Fibroblast of lung (primary cell): ENCODE measurements at places on chromosomes 13 and 19.
A peak's percentile ranks its signal among the peaks of the same experiment; 100 is the strongest.

GRCh38 chr19:6833166-6833790 lies 54.1 kb upstream of the ADGRE1 start:
- no peaks in the 10 kb centered on the region for H3K36me3 ChIP-seq
- no peak overlapping the region for H3K4me3 ChIP-seq
- no peaks in the 10 kb centered on the region for H3K4me1 ChIP-seq
- H3K27me3 ChIP-seq: no peaks in the 10 kb centered on the region
- H3K27ac ChIP-seq: no peak overlapping the region

DNA sequence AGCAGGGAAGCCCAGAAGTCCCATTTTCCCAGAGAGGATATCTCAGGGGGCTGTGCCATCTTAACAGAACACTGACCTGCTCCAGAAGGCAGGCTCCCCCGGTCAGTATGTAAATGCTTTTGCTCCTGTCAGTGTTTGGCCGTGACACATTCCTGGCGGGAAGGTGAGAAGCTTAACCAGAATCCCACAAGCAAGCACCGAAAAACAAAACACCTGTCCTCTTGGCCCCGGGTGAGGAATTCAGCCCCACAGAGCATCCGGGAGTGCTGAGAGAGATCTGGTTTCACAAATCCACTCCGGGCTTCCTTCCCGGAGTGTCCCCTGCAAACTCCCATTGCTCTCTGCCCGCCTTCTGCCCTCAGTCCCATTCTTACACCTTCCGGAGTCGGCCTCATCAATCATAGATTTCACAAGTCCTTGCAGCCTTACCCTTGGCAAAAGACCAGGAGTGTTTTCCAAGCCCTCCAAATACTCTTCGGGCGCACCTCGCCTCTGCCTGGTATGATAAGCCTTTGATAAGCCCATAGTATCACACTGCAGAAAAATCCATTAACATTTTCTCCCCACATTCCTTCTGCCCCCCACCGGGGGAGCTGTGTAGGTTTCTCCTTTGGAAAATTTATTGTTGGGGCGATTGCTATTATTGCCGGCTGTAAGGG lies 12.2 kb downstream of the TPM4 start:
- peak; percentile 69 for DNase-seq
- no peak overlapping the region for H3K4me3 ChIP-seq
- peaks cover 44% of the 10 kb centered on the region for H3K36me3 ChIP-seq
- H3K27ac ChIP-seq: peak overlapping the region; percentile 38

DNA sequence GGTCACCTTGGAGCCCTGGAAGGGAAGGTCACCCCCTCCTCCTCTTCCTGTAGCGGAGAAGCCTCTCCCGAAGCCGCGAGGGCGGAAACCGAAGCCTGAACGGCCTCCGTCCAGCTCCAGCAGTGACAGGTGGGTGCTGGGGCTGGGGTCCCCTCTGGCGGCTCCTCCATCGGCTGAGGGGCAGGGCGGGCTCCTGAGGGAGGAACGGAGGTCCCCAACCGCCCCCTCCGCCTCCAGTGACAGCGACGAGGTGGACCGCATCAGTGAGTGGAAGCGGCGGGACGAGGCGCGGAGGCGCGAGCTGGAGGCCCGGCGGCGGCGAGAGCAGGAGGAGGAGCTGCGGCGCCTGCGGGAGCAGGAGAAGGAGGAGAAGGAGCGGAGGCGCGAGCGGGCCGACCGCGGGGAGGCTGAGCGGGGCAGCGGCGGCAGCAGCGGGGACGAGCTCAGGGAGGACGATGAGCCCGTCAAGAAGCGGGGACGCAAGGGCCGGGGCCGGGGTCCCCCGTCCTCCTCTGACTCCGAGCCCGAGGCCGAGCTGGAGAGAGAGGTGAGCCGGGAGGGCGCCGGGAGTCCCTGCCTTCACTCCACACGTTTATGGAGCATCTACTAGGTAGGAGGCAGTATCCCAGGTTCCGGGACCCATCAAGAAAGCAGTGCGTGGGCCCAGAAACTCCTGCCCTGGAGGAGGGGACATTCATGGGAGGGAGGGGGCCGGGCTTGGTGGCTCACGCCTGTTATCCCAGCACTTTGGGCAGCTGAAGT lies 22.0 kb downstream of the HDGFL2 start:
- H3K36me3 ChIP-seq: peaks cover 35% of the 10 kb centered on the region
- no peak overlapping the region for H3K27ac ChIP-seq
- H3K27me3 ChIP-seq: no peaks in the 10 kb centered on the region
- no peak overlapping the region for H3K4me3 ChIP-seq

GRCh38 chr19:36482876-36483275 lies 6.5 kb downstream of the ZNF566 start:
- no peak overlapping the region for H3K27ac ChIP-seq
- no peak for DNase-seq
- H3K4me1 ChIP-seq: no peaks in the 10 kb centered on the region
- no peak overlapping the region for H3K4me3 ChIP-seq

GRCh38 chr13:110254151-110254679 lies 52.7 kb downstream of the COL4A1 start:
- H3K27ac ChIP-seq: peak overlapping the region; percentile 33
- peaks cover 28% of the 10 kb centered on the region for H3K4me1 ChIP-seq
- no peak overlapping the region for H3K4me3 ChIP-seq
- DNase-seq: no peak

- no peak for DNase-seq
- no peaks in the 10 kb centered on the region for H3K27me3 ChIP-seq
- no peak overlapping the region for H3K4me3 ChIP-seq
- no peaks in the 10 kb centered on the region for H3K36me3 ChIP-seq
These were observed 494.8 kb upstream of the SLITRK1 start for GRCh38 chr13:84377106-84377505.
